Urinary bladder (tissue), 4 donors: ENCODE measurements at places on chromosomes 13 and 19. TPM values are rescaled to one million over a fixed set of nuclear protein-coding genes. Genes with fewer than 3 reads are reported as not detected.

PSG4 gene
- 0.11 TPM for total RNA-seq

LILRB1 gene
- total RNA-seq, result 1.3 TPM

ZNF285 gene
- 11.1 TPM for total RNA-seq

ZNF543 gene
- total RNA-seq, result 25.4 TPM

ZNF45 gene
- total RNA-seq, result 33.1 TPM

OR7A17 gene
- not detected for total RNA-seq

MEF2B gene
- total RNA-seq, result 0.42 TPM

ZNF791 gene
- total RNA-seq, result 38.3 TPM

POGLUT2 gene
- 35.5 TPM for total RNA-seq

ZNF554 gene
- total RNA-seq, result 6.0 TPM

ZMYM5 gene
- 41.0 TPM for total RNA-seq

LRFN3 gene
- total RNA-seq, result 1.9 TPM

DNA sequence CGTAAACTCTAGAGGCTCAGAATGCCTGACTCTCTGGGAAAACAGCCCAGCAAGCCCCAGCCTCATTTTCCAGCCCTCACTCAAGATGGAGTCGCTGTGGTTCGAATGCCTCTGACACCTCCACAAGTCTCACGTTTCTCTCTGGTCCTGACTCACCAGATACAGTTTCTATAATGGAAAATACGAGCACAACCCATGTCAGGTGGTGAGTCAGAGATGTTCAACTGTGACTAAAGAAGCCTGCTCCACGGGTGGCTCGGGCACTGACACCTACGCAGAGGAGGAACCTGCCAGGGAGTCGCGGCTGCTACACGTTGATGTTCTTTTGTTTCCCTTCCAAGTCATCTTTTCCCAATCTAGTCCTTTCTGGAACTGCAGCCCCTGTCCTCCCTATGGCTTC, 87.1 kb upstream of the STK24 start:
- no peak for DNase-seq

GRCh38 chr13:92951273-92951890, 275.2 kb upstream of the GPC6 start:
- no peak for DNase-seq

DNA sequence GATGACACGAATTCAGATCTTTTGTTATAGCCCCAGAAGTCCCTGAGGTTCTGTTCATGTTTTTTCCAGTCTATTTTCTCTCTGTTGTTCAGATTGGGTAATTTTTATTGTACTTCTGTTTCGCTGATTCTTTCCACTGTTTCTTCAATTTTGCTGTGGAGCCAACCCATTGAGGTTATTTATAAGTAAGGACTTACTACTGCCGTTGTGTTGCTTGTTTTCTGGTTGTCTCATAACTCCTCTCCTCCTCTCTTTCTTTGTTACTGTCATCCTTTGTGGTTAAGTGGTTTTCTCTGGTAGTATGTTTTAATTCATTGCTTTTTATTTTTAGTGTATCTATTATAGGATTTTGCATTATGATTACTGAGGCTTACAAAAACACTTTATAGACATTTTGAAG, 48.7 kb upstream of the GAS6 start:
- DNase-seq, result no peak

- DNase-seq, result no peak
Observed at GRCh38 chr19:41641879-41642485, 15.1 kb upstream of the CEACAM4 start.

DNA sequence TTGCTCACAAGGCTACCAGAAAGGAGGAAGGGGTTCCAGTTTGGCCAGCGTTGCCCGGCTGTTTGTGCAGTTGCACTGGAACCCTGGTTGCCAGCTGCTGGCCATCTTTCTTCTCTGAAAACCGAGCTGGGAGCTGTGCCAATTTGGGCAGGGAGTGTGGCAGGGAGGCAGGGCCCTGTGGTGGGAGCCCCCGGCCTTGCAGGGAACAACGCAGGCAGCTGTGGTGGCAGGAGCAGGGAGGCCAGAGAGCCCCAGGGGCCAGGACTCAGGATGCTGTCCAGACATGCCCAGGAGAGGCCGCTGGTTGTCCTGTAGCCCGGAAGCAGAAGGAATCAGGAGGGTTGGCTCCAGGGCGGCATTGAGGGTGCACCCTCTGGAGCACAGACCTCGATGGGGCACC, 4.8 kb downstream of the KMT5C start:
- no peak for DNase-seq

DNA sequence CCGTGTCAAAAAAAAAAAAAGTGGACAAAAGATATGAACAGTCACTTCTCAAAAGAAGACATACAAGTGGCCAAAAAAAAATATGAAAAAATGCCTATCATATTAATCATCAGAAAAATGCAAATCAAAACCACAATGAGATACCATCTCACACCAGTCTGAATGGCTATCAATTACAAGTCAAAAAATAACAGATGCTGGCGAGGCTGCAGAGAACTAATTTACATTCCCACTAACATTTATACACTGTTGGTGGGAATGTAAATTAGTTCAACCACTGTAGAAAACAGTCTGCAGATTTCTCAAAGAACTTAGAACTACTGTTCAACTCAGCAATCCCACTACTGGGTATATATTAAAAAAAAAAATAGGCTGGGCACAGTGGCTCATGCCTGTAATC, 26.5 kb upstream of the FOXO1 start:
- no peak for DNase-seq

DNA sequence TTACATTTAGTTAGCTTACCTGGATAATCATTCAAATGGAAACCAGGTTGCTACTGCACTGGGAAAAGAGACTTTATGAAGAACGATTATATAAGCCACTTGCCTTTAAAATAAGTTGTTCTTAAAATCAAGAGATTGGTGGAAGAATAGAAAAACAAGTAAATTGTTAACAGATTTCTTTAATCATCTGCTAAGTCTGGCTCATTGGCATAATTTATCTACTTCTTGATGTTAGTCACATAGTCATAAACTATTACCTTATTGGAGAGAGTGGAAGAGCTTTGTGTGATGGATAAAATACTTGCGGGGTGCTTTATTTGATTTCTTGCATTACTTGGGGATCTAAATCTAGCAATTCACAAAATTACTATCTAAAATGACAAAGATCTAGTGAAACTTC, 6.8 kb downstream of the LSM14A start:
- no peak for DNase-seq

GRCh38 chr19:31316201-31316951, 32.9 kb downstream of the TSHZ3 start:
- DNase-seq, result no peak

- DNase-seq, result no peak
Observed at GRCh38 chr13:34671137-34671536, 270.9 kb upstream of the NBEA start.

GRCh38 chr13:23776698-23777574, 112.3 kb downstream of the MIPEP start:
- DNase-seq, result no peak

GRCh38 chr19:45125975-45126493, 33.1 kb downstream of the PPP1R37 start:
- DNase-seq, result no peak

GRCh38 chr19:14102102-14102696, 11.6 kb upstream of the SAMD1 start:
- no peak for DNase-seq

- no peak for DNase-seq
Observed at GRCh38 chr19:29630655-29631054, 24.6 kb downstream of the POP4 start.

- no peak for DNase-seq
Observed at GRCh38 chr13:95541911-95542474, 10.5 kb upstream of the CLDN10 start.

GRCh38 chr13:42259515-42259914, 12.4 kb upstream of the AKAP11 start:
- no peak for DNase-seq

DNA sequence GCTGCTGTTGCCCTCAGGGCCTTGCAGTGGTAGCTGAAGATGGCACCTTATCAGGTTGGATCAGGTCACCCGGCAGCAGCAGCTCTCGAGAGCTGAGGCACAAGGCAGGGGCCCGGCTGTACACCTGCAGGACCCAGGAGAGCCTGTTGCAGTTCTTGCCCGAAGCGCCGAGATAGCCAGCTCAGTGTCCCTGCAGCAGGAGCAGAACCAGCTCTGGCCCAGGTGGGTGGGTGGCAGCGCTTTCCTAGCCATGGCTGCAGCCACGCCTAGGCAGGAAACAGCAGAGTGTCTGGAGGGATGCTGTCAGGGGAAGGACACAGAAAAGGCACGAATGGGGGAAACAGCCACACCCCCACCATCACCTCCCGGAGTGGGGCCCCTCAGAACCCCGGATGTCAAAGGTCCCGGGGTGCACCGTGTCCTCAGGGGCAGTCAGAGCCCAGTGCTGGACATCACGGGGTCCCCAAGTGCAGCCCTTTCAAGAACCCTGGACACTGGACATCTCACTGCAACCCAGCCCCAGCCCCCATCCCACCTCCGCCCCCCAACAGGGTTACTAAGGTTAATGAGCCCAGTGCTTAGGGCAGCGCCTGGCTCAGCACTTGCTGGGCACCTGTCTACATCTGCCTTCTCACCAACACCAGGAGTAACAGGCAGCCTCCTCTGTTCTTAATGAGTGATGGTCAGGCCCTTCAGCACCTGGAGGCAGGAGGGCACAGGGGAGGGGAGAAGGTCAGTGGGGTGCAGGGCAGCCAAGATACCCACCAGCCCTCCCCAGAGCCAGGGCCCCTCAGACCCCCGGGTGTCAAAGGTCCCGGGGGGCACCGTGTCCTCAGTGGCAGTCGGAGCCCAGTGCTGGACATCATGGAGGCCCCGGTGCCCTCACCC, 8.7 kb downstream of the ACP4 start:
- no peak for DNase-seq

DNA sequence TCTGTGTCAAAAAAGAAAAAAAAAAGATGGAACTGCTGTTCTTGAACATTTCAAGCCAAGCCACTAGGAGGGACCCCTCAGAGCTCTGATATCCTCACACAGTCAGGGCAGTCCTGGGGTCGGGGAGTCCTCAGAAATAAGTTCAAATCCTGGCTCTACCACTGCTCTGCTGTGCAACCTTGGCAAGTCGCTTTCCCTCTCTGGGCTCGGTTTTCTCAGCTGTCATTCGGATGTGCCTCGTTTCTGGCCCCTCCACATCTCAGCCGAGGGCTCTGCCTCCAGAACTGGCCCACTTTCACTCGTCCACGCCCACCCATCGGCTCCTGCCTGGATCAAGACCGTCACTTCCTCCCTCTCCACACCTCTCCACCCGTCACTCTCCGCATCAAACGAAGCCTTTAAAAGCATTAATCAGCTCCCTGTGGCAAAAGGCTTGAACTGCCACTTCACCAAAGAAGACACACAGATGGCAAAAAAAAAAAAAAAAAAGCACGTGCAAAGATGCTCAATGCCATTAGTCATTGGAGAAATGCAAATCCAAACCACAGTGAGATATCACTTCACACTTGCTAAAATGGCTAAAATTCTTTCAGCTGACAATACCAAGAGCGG, 7.4 kb upstream of the ZNRF4 start:
- DNase-seq, result no peak

GRCh38 chr13:38121267-38121666, 228.4 kb upstream of the UFM1 start:
- DNase-seq, result no peak

DNA sequence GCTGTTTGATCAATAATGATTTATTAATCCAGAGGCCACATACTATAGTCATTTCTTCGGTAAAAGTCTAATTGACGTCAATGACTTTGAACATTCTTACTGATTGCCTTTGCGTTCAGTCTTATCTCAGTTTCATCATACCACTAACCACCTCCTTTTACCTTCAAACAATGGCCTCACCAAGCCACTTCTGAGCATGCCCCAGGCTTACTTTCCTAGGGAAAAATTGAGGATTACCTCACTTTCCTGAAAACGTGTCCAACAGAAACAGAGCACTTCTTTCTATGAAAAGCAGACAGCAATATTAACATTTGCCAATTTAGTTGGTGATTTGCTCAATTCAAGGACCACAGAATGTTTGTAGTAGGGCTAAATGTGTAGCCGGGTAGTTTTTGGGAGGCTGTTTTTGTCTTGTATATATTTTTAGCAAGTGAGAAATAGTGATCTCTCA, 157.6 kb downstream of the KLF5 start:
- DNase-seq, result no peak

- no peak for DNase-seq
Observed at GRCh38 chr19:31274251-31275067, 74.8 kb downstream of the TSHZ3 start.

DNA sequence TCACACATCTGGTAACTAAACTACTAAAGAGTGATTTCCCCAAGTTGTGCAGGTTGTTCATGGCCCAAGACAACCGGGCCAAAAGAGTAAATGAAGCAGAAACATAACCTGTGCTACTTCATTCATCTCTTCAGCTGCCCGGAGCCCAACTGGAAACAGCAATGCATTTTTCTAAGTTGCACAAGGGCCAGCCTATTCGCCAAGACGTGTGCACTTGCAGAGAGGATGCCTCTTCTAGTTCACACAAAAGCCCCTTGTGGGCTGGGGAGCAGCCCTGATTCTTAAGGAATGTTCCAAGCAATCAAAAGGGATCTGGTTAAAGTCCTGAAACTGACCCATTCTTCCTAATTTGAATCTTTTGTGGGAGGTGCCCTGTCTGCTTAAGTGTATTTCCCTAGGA, 275.8 kb downstream of the SHISA2 start:
- DNase-seq, result no peak

GRCh38 chr19:45764945-45765701, 3.9 kb downstream of the SIX5 start:
- no peak for DNase-seq

DNA sequence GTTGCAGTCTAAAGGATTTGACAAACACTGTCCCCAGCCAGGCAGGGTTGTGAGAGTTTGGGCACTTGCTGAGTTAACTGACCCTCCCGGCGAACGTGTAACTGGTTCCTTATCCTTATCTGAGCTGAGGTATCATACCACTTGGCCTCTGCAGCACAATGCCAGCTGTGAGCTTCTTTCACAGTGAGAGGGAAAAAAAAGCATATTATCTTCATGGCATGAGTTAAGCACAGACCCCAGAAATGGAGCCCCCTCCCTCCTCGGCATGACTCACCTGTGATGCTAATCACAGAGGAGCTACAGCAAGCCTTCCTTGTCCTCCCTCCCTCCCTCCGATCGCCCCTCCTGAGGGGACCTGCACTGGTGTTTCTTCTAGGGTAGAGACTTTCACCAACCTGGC, 60.5 kb downstream of the EFNB2 start:
- DNase-seq, result no peak

- DNase-seq, result no peak
Observed at GRCh38 chr19:29662604-29663404, 2.5 kb upstream of the PLEKHF1 start.

DNA sequence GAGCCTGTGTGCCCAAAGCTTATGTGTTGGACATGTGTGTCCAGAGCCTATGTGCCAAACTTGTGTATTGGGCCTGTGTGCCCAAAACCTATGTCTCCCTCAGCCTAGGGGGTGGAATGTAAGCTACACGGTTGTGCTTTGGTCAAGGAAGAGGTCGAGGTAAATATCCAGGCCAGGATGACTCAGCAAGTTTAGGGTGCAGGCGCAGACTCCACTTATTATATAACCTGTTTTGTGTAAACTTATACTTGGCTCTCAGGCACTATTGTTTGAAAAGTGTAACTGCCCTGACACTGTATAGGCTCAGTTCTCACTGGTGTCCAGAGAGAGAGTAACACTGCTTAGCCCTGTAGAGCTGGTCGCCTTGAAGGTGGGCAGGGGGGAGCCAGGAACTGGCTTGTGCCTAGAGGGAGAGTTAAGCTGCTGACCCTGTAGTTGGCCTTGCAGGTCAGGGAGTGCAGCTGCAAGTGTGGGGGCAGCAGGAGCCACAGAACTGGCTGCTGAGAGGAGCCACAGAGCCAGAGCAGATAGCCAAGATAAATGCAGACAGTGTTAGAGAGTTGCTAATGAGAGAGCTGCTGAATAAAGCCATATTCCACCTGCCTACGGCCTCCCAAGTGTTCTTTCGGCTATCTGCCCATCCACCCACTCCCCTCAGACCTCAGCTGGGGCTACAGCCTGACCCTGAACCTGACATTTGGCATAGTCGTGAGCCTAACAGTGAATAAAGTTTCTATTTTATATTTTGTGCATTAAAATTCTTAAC, 517.2 kb upstream of the SLITRK1 start:
- no peak for DNase-seq
